Stimulated activated CD8-positive, alpha-beta memory T cell treated with anti-CD3 and anti-CD28 coated beads, Interleukin-4, amount 100 ng/mL, for 1 hour (primary cell): ENCODE measurements at places on chromosomes 1 and 21.

DNA sequence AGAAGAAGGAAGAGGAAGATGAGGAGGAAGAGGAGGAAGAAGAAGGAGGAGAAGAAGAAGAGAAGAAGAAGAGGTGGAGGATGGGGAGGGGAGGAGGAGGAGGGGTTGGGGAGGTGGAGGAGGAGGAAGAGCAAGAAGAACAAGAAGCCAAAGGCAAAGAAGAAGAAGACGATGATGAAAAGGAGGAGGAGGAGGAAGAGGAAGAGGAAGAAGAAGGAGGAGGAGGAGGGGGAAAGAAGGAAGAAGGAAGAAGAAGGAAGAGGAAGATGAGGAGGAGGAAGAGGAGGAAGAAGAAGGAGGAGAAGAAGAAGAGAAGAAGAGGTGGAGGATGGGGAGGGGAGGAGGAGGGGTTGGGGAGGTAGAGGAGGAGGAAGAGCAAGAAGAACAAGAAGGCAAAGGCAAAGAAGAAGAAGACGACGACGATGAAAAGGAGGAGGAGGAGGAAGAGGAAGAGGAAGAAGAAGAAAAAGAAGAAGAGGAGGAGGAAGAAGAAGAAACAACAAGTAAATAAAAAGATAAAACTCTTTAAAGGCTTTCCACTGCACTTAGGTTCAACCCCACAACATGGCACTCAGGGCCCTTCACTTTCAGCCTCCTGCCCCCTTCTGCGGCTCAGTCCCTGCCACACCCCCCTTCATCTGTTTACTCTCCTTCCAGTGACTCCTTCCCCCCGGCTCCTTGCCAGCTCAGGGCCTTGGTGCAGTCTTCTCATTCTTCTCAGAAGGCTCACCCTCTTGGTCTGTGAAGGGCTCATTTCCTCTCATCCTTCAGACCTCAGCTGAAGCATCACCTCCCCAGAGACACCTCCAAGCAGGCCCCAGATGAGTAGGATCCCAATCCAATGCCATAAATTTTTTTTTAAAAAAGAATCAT lies 114.0 kb downstream of the KCNN3 start:
- no peak for DNase-seq

GRCh38 chr1:92026806-92027205 lies 3.0 kb upstream of the EPHX4 start:
- DNase-seq, result no peak

DNA sequence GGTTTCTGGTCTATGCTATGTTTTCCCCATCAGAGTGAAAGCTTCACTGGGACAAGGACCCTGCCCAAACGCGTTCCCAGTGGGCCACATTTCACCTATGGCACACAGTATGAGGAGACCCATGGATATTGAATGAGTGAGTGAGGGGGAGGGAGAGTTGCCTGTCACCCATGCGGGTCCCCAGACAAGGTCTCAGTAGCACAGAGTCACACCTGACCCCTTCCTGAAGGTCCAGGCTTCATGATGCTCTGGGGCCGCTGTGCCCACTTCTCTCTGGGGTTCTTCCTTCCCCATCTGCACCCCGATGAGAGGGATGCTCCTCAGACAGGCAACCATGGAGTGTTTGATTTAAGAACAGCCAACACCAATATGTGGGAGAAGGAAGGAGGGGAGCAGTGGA lies 72.3 kb upstream of the CSF3R start:
- DNase-seq, result no peak

GRCh38 chr1:178918308-178918707 lies 47.4 kb upstream of the ANGPTL1 start:
- DNase-seq, result no peak

DNA sequence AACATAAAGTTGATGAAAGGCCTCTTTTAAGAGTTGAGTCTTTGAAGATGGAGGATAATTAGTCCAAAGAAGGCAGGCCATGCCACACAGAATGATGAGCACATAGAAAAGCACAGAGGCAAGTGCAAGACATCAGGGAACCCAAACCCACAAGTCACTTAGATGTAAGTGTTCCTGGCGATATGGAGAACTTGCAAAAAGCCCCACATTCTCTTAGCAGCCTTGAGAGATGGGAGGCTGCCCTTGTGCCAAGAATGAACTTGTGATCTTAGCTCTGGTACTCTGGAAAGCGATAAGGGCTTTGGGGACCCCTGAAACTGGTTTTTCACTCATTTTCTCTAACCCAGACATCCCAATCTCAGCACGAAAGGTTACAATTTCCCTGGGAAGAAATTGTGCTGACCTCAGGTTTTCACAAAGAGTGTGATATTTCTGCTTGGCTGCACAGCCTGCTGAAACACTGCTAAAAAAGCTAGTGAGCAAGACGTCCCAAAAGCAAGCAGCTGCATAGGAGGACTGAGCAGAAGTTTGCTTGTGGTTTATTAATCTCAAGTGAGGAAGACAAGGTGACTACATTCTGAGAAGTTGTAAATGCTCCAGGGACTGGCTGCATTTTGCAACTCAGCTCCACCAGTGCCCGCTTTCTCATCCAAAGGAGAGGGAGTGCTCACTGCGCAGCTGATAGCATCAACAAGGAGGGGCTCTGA lies 496.9 kb upstream of the CAMK1G start:
- DNase-seq, result no peak

- DNase-seq, result no peak
Observed at GRCh38 chr1:190739926-190740325, 262.3 kb upstream of the BRINP3 start.

- DNase-seq, result no peak
Observed at GRCh38 chr1:229859026-229859425, 208.0 kb upstream of the GALNT2 start.

DNA sequence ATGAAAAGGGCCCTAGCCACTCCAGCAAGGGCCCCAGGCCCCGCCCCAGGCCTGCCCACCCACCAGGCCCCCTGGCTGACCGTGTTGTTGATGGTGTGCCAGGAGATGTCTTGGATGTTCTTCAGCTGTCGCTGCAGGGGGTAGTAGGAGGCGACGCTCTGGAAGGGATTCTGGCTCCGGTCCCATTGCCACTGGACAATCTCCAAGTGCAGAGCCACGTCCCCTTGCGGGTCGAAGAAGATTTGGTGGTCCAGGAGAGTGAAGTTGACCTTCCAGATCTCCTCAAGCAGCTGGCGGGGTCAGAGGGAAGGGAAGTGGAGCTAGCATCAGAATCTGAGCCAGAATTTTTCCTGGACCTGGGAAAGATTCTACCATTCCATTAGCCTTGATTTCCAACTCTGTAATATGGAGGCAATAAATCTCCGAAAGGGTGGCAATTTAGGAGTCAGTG lies 10.2 kb downstream of the TAS1R2 start:
- no peak for DNase-seq

GRCh38 chr1:219292341-219292740 lies 118.7 kb downstream of the LYPLAL1 start:
- no peak for DNase-seq

DNA sequence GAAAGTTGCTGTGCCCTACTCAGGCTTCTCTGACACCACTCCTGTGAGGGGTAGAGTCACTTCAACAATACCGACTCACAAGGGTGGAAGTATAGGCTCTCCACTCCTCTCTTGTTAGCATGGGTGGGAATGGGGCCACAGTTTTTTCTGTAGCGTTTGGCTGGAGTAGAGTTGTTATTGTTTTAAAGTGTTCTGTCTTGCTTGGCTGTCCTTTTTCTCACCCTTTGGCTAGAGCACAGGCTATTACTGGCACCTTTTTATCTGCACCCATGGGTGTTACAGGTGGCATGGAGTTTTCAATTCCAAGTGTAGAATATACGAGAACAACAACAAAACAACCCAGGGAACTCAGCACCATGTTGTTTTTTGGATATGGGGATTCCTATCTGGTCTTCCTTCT lies 74.3 kb upstream of the CD5L start:
- DNase-seq, result no peak

DNA sequence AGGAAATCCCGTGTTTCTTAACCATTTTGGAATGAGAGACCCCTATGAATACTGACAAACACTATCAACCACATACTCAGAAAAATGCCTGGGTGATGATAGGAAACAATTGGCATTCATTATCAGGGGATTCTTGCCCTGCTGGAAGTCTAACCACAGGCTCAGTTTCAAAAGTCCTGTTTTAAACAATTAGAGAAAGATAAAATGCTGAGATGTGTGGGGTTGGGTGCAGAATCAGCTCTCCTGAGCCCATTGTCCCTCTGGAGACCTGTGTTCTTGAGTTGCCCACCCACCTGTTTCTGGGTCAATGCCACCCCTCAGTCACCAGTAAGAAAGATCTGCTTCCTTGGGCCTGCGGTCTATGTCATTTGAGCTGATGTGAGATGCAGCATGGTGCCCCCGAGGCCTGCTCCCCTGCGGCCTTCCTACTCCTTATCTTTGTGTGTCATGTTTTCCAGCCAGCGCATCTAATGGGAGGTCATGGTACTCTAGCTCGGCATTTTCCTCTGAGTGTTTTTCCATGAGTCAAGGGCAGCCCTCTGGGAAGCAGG lies 130.3 kb upstream of the PLXNA2 start:
- DNase-seq, result no peak

- DNase-seq, result no peak
Observed at GRCh38 chr1:192866241-192866868, 57.5 kb downstream of the RGS2 start.

DNA sequence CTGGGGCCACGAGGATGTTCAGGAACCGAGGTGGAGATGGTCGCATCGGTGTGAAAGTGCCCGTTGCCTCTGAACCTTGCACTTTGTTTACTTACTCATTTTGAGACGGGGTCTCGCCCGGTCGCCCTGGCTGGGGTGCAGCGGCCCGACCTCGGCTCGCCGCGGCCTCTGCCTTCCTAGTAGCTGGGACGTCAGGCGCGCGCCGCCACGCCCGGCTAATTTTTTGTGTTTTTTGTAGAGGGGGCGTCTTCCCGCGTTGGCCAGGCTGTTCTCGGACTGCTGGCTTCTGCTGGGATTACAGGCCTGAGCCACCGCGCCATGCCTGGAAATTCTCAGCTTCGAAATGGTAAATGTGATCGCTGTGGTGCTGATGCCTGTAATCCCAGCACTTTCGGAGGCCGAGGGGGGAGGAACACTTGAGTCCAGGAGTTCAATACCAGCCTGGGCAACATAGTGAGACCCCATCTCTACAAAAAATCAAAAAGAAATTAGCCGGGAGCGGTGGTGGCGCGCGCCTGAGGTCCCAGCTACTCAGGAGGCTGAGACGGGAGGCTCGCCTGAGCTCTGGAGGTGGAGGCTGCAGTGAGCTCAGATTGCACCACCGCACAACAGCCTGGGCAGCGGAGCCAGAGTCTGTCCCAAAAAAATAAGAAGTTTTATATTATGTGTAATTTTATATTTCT lies 684 bp upstream of the MRPL20 start:
- no peak for DNase-seq

DNA sequence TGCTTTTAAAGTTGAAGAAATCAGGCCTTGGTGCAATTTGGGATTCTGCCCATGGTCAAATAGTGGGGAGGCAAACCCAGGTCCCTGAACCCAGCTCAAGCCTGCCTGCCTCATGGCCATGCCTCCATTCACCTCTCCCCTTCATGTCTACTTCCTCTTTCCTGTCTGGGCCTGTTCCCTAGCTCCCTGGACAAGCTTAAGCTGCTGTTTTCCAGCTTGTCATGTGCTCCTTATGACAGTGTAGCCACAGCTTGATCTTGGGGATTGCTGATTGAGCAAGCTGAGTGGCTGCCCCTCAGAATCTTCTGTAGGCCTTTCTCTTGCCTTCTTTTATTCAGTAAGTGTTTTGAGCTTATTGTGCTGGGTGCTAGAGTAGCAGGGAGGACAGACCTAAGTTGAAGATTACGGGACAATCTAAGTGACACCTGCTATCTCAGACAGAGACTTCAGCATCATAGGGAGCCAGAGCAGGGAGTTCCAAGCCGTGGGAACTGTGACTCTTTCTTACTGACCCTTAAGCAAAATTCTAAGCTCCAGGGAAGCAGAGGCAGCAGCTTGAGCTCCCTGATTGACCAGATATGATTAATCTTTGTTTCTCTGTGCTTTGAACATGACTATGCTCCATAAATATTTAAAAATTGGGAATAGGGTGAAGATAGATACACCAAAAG lies 520 bp upstream of the MR1 start:
- no peak for DNase-seq

DNA sequence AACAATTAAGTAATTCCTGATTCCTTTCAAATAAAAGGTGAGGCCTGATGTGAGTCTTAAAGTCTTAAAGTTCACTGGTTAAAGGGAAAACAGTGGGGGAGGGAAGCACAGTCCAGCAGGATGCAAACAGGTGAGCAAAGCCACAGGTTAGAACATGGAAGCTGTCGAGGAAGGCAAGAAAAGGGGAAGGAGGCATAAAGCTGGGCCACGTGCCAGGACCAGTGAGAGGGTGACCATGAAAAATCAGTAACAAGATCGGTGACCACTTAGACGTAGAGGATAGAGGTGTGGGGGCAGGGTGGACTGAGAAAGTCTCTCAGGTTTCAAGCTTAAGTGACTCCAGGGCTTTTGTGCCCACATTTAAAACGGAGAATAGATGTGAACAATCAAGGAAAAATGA lies 231.3 kb downstream of the SETD4 start:
- DNase-seq, result no peak
